ENCODE measurements at places on chromosomes 13 and 19.

DNA sequence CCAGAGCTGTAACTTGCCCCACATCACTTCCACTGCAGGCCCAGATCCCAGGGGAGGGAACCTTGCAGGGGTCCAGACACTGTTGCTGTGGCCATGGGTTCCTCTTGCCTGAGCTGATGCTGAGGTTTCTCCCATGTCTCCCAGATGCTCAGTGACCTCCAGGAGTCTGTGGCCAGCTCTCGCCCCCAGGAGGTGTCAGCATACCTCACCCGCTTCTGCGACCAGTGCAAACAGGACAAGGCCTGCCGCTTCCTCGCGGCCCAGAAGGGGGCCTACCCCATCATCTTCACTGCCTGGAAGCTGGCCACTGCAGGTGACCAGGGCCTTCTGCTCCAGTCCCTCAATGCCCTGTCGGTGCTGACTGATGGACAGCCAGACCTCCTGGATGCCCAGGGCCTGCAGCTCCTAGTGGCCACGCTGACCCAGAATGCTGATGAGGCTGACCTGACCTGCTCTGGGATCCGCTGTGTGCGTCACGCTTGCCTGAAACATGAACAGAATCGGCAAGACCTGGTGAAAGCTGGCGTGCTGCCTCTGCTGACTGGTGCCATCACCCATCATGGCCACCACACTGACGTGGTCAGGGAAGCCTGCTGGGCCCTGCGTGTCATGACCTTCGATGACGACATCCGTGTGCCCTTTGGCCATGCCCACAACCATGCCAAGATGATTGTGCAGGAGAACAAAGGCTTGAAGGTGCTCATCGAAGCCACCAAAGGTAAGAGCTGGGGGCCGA, 12.1 kb upstream of the SLC25A42 start:
- DNase-seq = no peak

DNA sequence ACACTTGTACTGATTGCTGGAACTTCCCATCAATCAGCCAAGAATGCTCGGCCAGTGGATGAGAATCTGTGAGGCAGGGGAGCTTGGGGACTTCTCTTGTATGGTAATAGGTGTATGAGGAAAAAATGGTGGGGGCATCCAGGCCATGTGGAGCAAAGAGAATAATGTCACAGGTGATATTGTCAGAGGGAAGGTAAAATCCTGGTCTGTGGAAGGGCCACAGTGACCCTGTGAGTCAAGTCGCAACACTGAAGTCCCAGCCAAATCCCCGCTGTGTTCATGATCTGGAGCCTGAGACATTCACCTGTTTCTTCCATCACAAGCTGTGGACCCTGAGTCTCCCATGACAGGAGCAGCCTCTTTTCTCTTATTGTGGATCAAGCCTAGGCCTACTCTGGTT, 8.1 kb downstream of the PSG7 start:
- DNase-seq = no peak

DNA sequence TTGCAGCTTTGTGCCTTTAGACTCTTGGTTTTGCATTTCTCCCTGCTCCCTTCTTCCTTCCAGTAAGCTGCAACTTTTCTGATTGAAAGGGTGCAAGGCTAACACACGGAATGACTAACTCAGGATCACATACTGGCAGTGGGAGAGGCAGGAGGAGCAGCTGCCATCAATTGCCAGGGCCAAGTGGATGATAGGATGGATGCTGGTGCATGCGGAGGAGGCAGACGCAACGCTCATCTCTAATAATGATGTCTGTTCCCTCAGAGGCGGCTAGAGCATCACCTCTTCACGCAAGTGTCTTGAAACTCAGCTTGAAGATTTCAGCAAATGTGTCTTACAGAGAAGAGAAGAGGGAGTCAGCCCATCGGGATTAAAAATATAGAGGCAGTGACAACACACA, 49.5 kb upstream of the TPM4 start:
- no peak for DNase-seq

GRCh38 chr13:113034451-113035212, 65.6 kb downstream of the MCF2L start:
- no peak for DNase-seq

GRCh38 chr19:54696117-54696548, 28.1 kb upstream of the KIR3DL3 start:
- DNase-seq = no peak

DNA sequence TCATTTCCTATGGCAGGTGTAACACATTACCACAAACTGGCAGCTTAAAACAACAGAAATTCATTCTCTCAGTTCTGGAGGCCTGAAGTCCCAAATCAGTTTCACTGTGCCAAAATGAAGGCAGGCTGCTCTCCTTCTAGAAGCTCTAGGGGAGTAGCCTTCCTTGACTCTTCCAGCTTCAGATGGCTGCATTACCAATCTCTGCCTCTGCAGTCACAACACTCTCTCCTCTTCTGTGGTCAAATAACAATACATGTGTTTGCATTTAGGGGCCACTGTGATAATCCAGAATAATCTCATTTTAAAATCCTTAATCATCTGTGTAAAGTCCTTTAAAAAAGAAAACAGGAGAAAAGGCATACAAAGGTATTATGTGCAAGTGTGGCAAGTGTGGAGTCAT, 7.8 kb downstream of the DIAPH3 start:
- DNase-seq = no peak
